ENCODE measurements at places on chromosomes 6 and 20. TPM values are rescaled to one million over a fixed set of nuclear protein-coding genes. Genes with fewer than 3 reads are reported as not detected.

DNA sequence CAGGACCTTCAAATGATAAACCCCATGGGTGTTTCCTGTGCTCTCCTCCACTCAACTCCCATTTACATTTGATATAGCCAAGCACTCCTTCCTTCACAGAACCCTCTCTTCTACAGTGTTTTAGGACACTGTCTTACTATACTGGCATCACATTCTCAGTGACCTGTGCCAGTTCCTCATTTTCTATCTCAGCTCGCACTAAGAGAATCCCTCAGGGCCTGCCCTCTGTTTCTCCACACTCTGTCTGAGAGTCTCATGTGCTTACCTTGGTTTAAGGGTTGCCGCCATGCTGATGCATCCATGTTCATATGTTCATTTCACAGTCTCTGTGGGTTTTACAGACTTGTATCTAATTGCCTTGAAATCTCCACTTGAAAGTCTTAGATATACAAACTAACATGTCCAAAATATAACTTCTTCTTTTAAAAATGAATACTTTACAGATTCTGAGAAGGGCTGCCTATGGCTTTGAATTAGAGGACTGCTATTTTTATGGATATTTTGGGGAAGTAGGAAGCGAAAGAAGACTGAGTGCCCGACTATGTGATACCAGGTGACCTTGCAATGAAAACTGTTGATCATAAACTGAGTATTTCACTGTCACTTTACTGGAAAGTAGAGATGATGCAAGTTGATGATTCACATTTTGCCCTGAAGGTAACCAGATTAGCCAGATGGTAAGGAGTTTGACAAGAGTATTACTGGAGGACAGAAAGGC, 153.1 kb upstream of the SIM1 start:
- DNase-seq: no peak

Gene RNF144B
- 77.1 TPM for total RNA-seq

DNA sequence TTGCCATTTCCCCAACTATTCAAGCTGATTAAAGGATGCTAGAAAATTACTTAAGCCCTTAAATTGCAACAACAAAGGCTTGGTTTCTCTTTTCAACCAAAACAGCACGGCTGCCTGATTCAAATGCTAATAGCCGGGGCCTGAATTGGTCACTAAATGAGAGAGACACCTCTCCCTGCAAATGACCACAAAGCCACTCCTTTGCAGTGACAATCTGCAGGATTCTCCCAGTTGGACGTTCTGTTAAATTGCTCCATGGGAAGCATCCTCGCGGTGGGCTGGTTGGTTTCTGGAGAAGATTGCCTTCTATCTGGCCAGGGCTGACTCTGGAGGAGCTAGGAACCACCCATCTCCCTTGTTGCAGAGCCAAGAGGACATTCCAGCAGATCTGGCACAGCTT, 29.7 kb upstream of the TBXT start:
- DNase-seq: no peak

- DNase-seq: no peak
Observed at GRCh38 chr6:109867009-109867969, 110.8 kb upstream of the GPR6 start.

DNA sequence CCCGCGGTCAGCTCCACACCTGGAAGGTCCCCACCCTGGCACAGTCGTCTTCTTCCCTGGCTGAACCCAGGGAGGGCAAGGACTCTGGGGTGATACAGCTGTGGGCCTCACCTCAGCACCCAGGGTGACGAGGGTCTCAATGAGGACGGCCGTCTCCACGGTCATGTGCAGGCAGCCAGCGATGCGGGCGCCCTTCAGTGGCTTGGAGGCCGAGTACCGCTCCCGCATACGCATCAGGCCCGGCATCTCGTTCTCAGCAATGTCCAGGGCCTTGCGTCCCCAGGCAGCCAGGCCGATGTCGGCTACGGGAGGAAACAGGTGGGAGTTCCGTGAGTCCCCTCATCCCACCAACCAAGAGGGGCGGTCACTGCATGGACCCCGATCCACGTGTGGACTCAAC, 7.9 kb downstream of the AHCY start:
- DNase-seq: no peak

- DNase-seq: no peak
Observed at GRCh38 chr6:118494091-118494490, 54.0 kb upstream of the PLN start.

- DNase-seq: no peak
Observed at GRCh38 chr6:44149369-44150012, 9.1 kb upstream of the CAPN11 start.

Gene APOBEC2
- total RNA-seq: not detected

Gene BAK1
- 23.5 TPM for total RNA-seq
